ENCODE measurements at places on chromosomes 2 and 18. TPM values are rescaled to one million over a fixed set of nuclear protein-coding genes. Genes with fewer than 3 reads are reported as not detected.

Gene RSAD2
- 3.7 TPM for polyA plus RNA-seq

Gene ELOA2
- polyA plus RNA-seq: 0.01 TPM

Gene CDH2
- 14.2 TPM for polyA plus RNA-seq

Gene MOGAT1
- not detected for polyA plus RNA-seq
